ENCODE measurements at places on chromosomes 1 and 21.

DNA sequence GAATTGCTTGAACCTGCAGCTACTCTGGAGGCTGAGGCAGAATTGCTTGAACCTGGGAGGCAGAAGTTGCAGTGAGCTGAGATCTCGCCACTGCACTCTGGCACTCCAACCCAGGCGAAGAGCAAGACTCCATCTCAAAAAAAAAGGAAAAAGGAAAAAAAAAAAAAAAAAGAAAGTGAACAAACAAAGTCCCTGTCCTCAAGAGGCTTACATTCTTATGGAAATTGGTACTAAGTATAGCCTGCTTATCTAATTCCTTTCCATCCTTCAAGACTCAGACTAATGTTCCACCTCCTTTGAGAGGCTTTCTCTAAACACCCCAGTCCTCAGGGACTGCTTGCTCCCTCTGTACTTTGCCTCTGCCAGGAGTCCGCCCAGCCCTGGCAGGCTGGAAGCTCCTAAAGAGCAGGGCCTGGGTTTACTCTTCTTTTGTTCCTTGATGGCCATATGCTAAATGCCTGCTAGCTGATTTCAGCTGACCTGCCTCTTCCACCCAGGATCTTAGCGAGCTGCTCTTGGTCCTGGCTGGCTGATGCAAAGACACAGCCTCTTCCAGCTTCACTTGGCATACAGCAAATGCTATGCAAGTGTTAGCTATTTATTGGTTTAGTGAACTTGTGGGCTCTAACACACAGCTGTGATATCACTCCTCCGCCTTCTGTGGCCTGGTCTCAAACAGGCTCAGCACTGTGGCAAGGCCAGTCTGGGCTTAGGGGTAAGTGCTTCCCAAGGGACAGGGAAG, 9.8 kb downstream of the SLC9A1 start:
- DNase-seq = peak; percentile 68

GRCh38 chr1:206783506-206783905, 11.2 kb upstream of the IL10 start:
- no peak for DNase-seq

DNA sequence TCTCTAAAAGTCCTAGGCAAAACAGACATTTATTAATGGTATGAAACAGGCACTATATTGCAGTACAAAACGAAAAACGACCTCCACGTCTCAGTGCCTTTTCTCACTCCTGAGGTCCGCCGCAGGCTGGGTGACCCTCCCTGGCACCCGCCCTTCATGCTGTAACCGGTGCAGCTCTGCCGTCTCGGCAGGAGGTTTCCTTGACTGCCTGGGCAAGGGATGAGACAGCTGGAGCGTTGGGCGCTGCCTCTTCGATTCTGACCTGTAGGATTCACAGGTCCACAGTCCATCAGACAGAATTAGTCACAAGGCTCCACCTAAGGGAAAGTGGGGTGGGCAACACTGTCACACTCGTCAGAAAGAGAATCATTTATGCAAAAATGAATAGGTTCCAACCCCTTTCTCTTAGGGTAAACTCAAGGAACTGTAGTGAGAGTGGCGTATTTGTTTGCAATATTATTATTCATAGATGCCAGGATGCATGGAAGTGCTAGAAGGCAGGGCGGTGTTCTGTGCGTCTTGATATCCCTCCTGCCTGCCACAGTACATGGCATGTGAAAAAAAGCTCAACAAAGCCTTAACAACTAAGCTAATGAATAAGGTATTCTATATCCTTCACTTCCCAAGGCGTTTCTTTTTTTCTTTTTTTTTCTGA, 23.5 kb upstream of the ZBTB18 start:
- DNase-seq = no peak

GRCh38 chr1:56535362-56535761, 44.0 kb downstream of the PLPP3 start:
- DNase-seq = no peak

GRCh38 chr1:113226148-113226547, 153.2 kb downstream of the LRIG2 start:
- no peak for DNase-seq

DNA sequence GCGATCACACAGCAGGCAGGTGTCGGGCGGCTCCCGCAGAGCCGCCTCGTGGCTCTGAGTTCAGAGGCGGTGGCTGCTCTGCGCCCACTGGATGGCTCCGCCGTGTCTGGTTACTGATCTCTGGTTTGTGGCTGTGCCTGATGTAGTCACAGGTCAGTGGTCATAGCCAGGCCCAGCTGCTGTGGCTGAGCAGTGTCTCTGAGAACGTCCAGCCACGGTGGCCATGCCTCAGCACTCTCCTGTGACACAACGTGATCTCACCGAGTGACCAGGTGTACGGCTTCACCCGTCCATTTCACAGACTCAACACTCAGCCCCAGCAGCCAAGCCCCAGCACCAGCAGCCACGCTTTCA, 61.2 kb downstream of the KCNN3 start:
- DNase-seq = no peak

DNA sequence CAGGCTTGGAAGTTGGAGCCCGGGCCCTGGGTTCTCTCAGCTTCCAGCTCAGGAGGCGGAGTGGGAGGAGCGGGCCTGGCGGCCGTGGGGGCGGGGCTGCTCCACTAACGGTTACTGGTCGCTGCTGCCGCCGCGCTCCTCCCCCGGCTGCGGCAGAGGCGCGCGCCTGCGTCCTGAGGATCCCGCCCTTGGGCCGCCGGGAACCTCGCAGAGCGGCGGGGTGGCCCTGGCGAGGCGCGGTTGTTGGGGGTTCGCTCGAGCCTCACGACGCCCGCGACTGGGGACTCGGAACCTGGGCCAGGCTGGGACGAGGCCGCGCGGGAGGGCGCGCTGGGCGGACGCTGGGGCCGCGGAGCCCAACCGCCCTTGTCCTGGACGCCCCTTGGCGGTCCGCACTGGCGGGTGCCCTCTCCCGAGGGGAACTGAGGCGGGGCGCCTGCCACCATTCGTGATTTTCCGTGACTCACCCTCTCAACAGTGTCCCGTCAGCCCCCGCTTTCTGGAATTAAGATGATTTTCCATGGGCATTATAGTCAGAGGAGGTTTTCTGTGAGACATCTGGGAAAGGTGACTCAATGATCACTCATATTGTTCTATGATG, 34.1 kb downstream of the OR2G3 start:
- no peak for DNase-seq

DNA sequence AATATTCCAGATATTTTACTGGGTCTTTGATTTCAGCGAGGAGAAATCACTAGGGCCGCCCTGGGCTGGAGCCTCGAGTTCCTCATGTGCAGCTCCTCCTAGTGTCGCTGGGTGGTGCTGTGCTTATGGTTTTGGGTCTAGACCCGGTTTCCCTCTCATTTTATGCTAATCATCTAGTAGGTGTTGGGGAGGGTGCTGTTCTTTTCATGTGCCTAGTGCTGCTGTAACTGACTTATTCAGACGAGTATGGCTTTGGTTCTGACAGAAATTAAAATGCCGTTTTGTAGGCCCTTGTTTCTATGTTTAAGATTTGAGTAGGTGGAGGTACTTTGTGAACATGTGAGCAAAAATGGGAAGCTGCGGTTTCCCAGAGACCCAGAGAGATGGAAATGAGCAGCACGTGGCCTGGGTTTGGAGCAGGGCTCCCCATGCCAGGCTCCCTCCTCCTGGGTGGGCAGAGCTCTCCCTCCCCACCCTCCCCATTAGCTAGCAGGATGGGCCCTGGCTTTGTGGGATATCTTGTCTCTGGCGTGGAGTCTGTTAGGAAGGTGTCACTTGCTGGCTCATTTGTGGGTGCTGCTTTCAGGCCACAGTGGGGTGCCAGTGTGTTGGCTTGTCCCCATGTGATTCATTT, 74.0 kb upstream of the GPR88 start:
- DNase-seq = peak; percentile 65

DNA sequence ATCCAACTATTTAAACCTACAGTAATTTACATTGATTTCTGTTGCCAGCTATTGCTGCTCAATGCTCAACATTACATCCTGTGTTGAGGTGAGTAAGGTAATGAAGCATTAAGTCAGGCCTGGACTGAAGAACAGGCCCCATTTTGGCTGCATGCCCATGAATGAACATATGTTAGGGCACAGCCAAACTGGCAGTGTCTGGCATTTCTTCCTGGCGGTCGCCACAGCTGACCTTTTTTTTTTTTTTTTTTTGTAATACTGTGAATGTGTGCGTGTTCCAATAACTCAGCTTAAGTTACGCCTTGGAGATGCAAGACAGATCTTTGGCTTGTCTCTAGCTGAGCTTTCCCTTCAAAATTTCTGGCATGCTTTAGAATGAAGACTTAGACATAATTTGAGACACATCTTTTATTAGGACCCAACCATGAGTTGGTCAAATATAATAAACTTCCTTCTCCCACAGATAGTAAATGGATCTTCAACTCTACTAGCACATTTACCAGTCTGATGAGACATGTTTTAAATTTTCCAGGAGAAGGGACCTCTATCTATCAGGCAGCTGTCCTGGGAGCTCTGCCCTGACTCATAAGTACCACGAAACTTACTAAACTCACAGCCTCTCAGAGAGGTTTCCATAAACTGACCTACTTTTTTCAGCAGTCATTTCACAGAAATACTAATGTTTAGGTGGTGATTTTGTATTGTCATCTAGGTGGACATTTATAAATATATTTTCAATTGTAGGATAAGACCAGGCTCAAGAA, 341.1 kb upstream of the RUNX1 start:
- DNase-seq = peak; percentile 87

DNA sequence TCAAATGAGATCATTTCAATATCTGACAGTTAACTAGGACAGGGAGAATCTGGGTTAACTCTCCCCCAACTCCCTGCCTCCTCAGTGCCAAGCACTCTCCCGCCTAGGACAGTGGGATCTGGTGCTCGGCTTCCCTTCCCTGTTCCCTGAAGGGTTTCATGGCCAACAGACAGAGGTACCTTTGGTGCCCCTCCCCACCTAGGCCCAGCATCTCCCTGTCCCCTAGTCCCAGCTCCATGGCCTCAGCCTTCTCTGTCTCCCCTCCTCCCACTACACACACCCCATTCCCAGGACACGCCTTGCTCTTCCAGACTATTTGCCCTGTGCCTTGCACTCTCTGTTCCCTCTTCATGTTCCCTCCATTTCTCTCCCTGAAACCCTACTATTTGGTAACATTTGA, 77.1 kb downstream of the CD247 start:
- DNase-seq = no peak

DNA sequence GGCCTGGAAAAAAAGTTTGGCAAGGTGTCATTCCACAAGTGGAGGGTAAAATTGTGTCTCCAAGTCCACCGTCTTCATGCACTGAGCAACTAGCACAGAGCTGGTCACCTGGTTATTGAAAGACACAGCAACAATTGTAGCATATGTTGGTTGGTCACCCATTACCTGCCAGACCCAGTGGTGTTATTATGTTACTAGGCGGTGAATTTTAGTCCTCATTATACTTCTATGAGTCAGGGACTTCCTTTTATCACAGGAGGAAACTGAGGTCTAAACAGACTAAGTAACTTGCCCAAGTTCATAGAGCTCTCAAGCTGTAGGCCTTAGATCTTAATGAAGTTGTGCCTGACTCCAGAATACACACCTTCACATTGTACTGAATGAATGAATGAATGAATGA, 94.9 kb upstream of the VANGL1 start:
- DNase-seq = no peak

- peak; percentile 50 for DNase-seq
These were observed 109.6 kb upstream of the BMP8A start for GRCh38 chr1:39381839-39382238.

DNA sequence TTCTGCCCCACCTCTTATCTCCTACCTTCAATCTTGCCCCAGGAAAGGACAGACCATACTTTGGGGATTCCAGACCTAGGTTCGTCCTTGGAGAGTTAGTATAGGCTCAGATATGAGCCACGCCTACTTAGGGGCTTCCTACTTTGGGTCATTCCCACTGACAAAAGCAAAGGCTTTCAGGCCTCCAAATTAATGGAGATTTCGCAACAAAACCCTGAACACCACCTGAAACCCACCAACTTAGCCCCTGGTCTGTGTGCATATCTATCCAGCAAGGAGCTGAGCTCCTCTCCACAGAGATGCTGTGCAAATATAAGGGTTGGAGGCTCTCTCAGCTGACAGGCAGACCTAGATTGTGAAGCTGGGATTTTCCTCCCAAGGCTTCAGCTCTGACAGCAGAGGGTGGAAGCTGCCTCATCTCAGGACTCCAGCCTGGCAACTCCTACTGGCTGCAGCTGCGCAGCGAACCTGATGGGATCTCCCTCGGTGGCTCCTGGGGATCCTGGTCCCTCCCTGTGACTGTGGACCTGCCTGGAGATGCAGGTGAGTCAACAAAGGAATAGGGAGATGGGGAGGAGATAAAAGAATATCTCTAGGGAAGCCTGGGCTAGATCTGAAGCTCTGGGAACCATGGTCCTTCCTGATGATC, 2.1 kb downstream of the MPL start:
- no peak for DNase-seq

GRCh38 chr1:192977089-192977706, 82.0 kb downstream of the UCHL5 start:
- no peak for DNase-seq

GRCh38 chr1:168368131-168368530, 87.5 kb downstream of the TBX19 start:
- no peak for DNase-seq

GRCh38 chr1:235953801-235954200, 87.1 kb upstream of the LYST start:
- peak; percentile 92 for DNase-seq

DNA sequence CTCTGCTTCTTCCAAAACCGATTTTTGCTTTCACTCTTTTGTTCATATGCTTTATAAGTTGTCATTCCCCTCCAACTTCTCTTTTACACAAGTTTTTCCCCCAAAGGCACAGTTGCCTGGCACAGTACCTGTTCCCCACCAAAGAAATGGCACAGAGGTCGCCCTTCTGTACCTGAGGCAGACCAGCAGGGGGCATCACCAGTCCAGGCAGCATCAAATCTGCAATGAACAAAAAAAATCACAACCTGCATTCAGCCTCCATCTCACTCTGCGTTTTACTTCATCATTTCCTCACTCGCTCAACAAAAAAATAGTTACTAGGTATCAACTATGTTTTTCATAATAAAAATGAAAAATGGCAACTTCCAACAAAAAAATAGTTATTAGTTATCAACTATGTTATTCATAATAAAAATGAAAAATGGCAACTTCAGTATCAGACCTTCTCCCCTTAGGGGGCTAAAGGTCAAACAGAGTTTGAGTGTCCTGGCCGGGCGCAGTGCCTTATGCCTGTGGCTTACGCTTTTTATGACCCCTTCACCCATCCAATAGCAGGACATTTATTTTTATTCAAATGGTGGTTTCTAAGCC, 4.1 kb downstream of the EIF2D start:
- peak; percentile 37 for DNase-seq

GRCh38 chr1:235068158-235069121, 60.2 kb downstream of the TOMM20 start:
- DNase-seq = peak; percentile 66

DNA sequence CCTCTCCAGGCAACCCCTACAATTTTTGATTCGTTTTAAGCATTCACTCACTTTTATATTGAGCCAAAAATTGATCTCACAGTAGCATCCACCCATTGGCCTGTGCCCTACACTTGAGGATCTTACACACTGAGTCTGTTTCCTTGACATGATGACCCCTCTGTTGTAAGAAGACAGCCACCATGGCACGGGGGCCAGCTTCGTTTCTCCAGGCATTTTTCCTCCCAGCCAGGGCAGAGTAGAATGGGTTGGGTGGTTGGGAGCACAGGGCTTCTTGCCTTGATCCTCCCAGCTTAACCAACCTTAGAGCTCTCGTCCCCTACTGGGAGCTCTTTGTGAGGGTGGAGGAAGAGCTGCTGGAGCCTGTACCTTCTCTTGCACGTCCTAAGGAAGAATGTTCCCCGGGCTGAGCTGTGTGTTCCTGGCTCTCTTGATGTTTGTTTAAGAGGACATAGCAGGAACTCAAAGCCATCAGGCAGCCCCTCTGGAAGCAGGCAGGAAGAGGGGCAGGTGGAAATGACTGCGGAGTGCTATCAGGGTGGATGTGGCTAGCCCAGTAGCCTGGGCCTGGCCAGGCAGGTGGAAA, 213.2 kb upstream of the TMEM51 start:
- DNase-seq = no peak
